ENCODE measurements at places on chromosomes 1 and 21.

GRCh38 chr1:50476800-50477199 is 53.6 kb upstream of the DMRTA2 start:
- H3K36me3 ChIP-seq = no peaks in the 10 kb centered on the region
- no peak overlapping the region for H3K4me3 ChIP-seq
- H3K27ac ChIP-seq = no peak overlapping the region
- H3K27me3 ChIP-seq = no peaks in the 10 kb centered on the region

DNA sequence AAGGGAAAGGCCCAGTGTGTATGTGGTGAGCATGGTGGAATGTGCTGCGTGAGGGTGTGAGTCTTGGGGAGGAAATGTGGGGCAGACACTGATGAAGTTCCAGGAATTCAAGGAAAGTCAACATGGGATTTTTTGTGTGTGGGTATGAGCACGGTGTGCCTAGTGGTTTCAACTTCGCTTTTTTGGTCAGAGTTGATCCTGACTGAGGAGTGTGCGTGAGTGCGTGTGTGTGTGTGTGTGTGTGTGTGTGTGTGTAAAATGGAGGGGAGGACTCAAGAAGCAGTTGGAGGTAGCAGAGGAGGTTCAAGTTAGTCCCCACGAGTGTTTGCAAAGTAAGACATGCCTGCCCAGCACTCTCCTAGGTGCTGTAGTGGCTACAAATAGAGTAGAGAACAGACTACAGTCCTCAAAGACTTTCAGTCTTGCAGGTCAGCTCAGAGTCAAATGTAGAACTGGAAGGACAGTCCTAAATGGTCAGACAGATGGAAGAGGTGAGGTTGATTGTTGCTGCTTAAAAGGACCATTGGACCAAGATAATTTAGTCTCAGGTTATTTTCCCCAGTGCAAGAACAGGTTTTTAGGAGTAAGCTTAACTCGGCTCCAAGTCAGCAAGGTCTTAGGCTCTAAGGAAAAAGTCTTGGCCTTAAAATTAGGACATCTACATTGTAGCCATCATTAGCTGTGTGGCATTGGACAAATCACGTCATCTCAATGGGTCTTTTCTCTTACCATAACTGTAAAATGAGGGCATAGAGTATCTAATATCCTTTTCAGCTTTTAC is 25.0 kb downstream of the SLAMF1 start:
- no peaks in the 10 kb centered on the region for H3K4me1 ChIP-seq
- no peaks in the 10 kb centered on the region for H3K27me3 ChIP-seq
- H3K36me3 ChIP-seq = no peaks in the 10 kb centered on the region

DNA sequence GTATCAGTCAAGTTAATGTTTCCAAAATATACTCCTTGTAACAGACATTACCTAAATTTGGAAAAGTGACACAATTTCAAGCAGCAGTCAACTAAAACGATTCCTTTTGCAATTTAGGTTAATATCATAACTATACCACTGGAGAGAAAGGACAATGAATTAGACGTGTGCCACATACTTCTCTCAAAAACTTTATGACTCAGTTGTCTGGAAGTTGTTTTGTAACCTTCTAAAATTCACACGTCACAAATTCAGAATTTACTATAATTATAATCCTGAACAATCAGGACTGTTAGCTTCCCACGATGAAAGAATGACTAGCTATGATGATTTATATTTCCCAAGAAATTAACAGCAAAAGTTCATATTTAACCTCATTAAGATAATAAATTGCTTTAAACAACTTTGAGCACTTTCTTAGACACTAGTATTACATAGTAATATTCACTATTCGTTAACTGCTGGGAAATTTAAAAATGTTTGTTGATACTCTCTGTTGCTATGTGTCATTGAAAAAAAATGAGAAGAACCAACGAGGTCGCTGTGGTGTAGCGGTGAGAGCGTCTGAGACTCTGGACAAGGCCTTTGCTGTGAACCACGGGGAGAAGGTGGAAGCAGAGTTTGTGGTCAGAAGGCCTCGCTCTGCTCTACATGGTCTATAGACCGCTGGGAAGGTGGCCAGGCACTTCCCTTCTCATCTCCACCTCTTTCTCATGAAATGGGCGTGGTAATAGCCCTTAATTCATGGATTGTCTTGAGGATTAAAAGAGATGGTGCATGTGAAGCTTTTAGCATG is 27.9 kb upstream of the BATF3 start:
- no peak overlapping the region for H3K4me3 ChIP-seq
- no peaks in the 10 kb centered on the region for H3K4me1 ChIP-seq
- DNase-seq = no peak
- no peaks in the 10 kb centered on the region for H3K27me3 ChIP-seq
- no peak overlapping the region for H3K27ac ChIP-seq

DNA sequence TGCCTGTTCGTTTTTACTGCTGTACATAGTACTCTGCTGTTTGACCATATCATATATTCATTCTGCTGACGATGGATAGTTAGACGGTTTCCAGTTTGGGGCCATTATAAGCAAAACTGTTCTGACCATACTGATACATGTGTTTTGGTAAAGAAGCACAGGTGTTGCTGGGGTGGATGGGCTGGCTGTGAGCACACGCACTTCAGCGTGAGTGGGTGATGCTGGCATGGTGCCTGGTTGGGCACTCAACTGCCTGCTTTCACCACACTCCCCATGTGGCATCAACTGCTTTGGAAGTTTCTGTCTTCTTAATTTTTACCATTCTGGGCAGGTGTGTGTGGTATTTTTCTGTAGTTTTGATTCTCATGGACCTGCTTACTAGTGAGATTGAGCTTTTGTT is 37.3 kb downstream of the ADARB1 start:
- no peak for DNase-seq
- no peak overlapping the region for H3K27ac ChIP-seq
- no peaks in the 10 kb centered on the region for H3K27me3 ChIP-seq
- H3K4me3 ChIP-seq = no peak overlapping the region
- H3K36me3 ChIP-seq = no peaks in the 10 kb centered on the region

GRCh38 chr1:94542088-94542870 is 720 bp upstream of the F3 start:
- H3K27ac ChIP-seq = peak overlapping the region; percentile 93
- no peaks in the 10 kb centered on the region for H3K27me3 ChIP-seq
- H3K4me1 ChIP-seq = peaks cover 55% of the 10 kb centered on the region
- no peaks in the 10 kb centered on the region for H3K36me3 ChIP-seq
- peak; percentile 57 for DNase-seq

All from body of pancreas (tissue), 4 donors.